ENCODE measurements at places on chromosomes 6 and 20.

- no peak for DNase-seq
Observed at GRCh38 chr6:52749556-52750152, 13.6 kb downstream of the GSTA2 start.

DNA sequence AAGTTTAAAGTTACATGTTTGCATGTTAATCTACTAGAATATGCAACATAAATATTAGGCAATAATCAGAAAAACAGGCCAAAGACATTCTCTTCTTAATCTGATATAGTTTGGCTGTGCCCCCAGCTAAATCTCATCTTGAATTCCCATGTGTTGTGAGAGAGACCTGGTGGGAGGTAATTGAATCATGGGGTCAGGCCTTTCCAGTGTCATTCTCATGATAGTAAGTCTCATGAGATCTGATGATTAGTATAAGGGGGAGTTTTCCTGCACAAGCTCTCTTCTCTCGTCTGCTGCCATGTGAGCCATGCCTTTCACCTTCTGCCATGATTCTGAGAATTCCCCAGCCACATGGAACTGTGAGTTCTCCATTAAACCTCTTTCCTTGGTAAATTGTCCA is 1241.7 kb upstream of the ADGRB3 start:
- no peak for DNase-seq

GRCh38 chr20:45354423-45355208 is 6.4 kb upstream of the SDC4 start:
- no peak for DNase-seq

DNA sequence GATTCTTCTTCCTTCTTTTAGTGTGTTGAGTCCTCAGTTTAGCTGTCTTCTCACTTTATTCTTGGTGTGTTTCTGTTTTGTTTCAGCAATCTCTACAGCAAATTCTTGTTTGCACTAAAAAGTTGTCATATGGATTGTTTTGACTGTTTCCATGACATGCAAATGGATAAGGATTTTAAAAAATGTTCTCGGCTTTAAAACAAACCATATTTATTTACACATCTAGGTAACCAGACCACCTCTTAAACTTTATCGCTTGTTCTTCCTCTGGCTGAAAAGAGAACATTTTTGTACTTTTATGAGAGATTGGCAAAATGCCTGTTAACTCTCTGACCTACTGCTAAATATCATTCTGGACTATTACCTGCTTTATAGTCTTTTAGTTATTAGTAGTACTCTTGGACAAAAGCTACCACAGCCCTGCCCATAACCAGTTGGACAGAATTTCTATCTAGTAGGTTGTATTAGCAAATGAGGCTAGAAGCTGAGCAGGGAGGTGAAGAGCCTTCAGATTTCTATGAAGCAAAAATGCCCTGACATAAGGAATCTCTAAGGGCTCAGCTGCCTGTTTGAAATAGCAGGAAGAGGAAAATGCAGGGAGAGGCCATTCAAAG is 268.3 kb downstream of the CD109 start:
- no peak for DNase-seq

- DNase-seq, result no peak
Observed at GRCh38 chr20:33787253-33787891, 23.8 kb upstream of the CHMP4B start.

GRCh38 chr20:35739294-35740163 is 2.5 kb downstream of the RBM39 start:
- no peak for DNase-seq

DNA sequence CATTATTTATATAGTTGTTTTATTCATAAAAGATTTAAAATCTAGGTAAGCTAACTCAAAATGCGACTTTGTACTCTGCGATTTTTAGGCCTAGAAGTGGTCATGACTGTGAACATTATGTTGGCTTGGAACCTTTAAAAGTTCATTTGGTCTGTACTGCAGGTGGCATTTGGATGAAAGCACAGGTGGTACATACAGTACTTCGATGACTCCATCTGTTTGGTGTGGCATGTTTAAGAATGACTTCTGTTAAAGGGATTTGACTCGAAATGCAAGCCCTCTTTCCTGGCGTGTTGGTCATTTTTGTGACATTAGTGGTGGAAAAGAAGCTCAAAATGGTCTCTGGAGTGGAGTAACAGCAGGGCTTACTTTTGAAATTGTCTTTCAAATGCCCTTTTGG is 118.1 kb downstream of the UST start:
- no peak for DNase-seq
